ENCODE measurements at places on chromosomes 6 and 20.

- no peak for DNase-seq
Measured at GRCh38 chr20:57069442-57069841, 197.0 kb downstream of the BMP7 start.

GRCh38 chr6:135158397-135158796 is 22.7 kb upstream of the MYB start:
- DNase-seq, result no peak

DNA sequence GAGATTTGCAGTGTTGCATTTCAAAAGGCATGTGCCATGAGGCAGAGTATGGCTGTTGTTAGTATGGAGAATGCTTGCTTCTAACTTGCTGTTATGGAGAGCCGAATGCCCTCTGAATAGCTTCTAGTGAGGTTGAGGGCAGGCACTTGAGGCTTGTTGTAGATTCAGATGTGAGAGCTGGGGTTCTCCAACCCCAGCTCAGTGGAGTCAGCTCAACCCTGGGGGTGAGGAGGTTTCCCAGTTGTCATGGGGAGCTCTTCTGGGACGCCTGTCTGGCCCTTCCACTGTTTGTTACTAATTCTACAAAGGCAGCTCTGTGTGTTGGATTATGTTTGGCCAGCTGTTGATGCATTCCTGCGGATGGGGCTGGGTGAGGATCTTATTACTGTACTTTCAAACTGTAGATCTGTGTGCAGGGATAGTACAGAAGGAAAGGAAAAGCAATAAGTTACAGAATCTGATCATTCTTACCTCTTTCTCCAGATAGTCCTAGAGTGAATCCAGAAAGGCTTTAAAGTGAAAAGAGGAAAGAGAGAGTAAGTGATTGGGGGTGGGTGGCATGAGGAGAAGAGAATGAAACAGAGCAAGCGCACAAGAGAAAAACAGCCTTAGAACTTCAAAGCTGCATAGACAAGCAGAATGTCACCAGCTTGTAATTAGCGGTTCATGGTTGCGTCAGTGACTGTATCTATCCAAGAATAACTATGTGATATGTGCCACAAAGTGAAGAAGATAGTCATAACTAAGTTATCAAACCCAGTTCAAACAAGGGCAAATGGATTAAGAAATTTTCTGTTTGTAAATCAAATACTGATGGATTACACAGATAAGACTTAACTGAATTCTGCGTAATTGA is 148.7 kb downstream of the PRL start:
- no peak for DNase-seq

DNA sequence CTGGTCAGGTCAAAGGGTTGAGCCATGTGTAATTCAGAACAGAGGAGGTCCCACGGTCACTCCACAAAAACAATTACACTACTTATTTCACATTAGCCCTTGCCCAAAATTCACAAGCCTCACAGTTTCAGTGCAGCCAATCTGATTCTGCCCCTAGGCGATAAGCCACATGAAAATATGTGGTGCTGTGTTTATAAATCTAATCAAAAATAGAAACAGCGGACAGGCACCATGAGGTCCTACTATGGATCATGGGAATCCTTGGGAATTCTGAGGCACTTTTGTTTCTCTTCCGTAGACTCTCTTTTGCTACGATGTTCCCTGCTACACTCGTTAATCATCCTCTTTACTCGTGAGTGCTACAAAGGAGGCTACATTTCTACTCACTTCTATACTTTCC is 476.1 kb downstream of the TFAP2A start:
- no peak for DNase-seq

- no peak for DNase-seq
Measured at GRCh38 chr20:37317994-37318640, 27.8 kb upstream of the SRC start.

DNA sequence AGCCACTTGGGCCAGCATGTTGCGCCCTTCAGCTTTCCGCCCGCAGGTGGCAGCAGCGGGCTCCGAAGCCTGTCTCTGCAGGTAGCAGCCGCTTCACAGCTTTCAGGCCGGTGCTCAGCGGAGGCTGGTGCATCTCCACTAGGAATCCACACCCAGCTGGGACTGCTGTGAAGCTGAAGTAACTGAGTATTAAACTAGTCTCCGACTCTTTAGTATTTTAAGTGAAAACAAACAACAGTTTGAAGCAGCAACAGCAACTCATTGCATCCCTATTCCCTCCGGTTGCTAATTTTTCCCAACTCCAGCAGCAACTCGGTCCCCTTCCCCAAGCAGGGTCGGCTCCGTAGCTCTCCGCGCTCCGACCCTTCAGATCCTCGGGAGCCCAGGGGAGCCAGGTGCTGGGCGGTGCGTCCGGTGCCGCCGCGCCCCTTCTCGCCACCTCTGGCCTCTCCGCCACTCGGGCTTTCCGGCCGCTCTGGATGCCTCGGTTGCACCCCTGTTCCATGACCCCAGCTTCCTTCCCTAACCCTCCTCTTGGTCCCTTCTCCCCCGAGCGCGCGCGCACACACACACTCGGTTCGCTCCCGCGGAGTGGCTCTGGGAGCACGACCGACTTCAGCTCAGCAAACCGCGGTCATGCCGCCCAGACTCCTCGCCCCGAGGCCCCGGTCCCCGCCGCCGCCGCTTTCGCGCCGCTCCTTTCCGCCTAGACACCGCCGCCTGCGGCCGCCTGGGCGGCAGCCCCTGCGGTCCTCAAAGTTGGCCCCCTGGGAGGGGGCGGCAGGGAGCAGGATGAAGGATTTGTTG is 765 bp upstream of the NKAIN2 start:
- peak; percentile 96 for DNase-seq

DNA sequence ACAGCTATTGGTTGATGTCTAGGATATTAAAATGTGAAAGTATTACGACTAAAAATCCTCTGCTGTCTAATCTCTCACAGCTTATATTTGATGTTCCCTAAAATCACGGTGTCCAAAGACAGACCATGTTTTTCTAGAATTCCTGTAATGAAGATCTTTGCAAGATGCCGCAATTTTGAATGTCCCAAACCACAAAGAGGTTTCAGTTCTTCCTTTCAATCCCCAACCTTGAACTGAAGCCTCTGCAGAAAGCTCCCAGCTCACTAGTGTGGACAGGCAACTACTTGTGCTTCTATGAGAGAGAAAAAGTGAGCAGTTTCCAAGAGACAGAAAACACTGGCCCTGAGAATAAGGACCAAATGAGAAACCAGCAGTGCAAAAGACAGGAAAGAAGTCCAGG is 370.1 kb downstream of the FOXA2 start:
- DNase-seq, result no peak

DNA sequence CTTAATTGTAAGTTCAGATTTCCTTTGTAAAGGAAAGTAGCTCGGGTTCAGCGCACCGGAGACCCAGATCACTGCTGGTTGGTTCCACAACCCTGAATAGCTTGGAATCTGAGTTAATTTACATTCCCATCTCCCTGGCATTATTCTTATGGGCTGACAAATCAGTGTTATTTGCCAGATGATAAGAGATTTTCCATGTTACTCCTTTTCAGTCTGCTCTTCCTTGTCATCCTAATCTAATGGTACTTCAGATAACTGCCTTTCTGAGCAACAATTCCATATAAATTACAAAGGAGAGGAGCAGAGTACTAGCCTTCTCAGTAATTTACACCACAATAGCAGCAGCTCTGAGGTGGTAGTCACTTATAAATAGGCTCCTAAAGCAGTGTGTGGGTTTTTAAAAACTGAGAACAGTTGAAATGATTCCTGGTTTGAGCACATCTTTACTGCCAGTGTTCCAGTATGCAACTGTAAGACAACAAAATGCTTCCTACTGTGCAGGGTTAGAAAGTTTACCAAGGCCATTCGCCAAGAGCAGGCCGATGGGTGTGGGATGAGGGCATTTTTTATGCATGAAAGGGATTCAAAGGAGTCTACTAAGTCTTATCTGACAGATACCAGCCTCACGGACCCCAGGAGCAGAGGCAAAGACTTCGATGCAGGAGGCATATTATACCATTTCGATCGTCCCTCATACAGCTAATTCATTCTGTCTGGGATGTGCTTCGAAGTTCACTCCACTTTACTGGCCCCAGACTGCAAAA is 89.7 kb downstream of the NDUFAF5 start:
- peak; percentile 65 for DNase-seq

DNA sequence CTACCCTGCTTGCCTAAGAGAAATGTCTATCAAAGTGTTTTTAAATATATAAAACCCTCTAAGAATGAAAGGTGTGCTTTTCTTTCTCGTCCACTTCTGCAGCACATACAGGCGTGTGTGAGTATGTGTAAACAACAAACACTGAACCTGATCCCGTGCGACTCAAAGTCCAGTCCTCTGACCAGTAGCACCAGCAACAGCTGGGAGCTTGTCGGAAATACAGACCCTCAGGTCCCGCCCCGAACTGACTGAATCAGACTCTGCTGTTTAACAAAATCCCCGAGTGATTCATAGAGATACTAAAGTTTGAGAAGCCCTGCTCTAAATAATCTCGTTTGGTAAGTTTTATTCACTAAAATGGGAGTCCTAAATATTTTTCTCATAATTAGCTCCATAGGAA is 208.0 kb upstream of the KCNQ5 start:
- no peak for DNase-seq

DNA sequence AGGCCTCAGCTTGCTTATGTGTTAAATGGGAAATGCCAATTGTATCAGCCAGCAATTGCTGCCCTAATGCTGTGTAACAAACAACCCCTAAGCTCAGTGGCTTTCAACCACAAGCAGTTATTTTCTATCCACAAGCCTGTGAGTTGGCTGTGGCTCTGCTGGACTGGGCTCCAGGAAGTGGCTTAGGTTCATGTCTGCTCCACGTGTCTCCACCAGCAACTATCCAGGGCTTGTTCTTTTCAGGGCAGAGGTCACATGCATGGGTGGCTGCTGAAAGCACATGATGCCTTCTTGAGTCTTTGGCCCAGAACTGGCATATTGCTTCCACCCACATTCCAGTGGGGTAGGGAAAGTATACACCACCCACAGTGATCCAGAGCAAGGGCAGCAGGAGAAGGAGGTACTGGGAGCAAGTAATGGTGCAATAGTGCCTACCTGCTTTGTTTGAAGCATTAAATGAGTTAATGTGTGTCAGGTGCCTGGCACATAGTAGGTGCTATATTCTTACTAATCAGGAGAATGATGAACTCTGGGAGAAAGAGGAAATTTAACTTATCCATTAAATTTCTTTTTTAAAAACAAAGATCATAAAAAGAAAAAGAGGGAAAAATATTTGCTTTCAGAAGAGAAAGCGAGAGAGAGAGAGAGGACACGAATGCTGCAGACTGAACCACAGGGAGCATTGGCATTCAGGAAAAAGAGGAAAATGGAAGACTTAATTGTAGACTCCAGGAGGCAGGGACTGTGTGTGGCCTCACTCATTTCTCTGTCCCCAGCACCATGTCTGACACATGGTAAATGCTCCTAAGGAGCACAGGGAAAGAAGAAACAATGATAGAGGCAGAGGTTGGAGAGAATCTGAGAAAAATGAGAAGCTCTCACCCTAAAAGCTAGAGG is 25.2 kb upstream of the RNF24 start:
- DNase-seq, result peak; percentile 30

- DNase-seq, result no peak
Measured at GRCh38 chr6:30914854-30915590, 984 bp downstream of the VARS2 start.

GRCh38 chr6:147434516-147434915 is 74.0 kb upstream of the SAMD5 start:
- DNase-seq, result no peak

DNA sequence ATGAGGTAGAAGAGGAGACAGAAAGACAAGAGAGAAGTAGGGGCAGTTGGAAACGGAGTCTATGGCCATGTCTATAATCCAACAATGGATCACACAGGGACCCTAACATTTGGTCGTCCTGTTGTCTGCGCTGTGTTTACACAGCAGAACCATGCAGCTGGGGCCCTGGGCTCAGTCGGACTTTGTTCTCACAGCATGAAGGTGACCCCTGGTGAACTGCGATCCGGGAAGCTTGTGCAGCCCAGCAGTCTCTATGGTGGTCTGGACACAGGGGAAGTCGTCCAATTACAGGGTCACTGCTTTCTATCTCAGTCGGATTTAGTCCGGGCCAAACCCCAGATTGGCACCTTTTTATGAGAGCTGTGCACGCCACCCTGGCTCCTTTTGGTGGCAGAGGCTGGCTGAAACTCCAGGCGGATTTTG is 153.6 kb downstream of the FOXA2 start:
- DNase-seq, result no peak

DNA sequence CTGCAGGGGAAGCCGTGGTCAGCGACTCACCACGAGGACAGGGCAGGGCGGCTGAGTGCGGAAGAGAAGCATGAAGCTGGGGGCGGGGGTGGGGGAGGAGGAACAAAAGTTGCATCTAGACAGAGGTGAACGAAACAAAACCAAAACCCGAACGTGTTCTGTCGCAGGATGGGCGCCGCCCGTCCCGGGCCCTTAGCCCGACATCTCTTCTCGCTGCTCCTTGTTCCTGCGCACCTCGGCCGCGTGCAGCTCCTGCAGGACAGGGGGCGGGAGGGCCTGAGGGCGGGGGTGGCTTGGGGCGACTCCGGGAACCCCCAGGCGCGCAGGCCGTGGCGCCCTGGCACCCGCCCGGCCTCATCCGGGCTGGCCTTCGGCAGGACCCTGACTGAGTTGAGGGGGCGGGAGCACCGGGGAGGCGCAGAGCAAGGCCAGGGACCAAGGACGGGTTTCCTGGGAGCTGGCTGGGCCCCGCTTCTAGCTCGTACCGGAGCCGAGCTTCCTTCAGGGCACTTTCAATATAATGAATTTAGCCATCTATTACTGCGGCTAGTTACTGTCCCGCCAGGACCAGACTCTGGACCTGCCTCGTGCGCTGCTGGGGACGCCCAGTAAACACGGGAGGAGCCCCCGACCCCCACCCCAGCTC is 12.0 kb downstream of the STMN3 start:
- no peak for DNase-seq

DNA sequence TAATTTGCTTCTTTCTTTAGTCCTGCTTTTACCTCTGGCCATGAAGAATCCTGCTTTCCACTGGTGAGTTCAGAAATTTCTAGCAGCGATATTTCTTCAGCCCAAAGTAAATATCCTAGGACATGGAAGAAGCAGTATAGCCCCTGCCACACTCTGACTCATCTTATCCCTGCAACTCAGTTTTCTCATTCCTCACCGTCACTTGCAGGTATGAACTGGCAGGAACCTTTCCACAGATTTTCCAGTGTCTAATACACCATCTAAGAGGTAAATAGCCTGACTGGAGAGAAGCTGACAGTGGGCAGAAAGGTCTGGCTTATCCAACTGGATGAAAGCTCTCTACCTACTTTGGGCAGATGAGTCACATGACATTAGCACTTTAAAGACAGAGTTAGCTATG is 816.7 kb upstream of the FLRT3 start:
- no peak for DNase-seq

- DNase-seq, result no peak
Measured at GRCh38 chr6:7805078-7805849, 79.4 kb downstream of the BMP6 start.

DNA sequence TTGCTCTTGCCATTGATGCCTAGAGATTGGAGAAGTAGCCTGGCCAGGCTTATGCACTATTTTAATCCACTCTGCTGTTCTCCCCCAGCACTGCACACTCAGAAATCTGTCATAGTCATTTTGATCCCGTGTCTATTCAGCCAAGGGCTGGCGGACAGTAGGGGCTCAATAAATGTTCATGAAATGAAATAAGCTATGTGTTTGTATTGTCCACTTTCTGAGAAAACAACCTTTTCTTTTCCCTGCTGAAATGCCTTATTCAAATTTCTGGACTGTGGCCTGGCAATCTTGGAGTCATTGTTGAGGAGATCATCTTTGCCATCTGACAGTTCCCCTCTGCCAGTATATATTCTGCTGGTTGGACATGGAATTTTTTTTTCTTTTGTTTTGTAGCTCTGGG is 550.4 kb upstream of the MAP3K7 start:
- no peak for DNase-seq

- DNase-seq, result peak; percentile 74
Measured at GRCh38 chr6:87333033-87333432, 4.0 kb upstream of the GJB7 start.
